ENCODE measurements at places on chromosomes 2 and 18. TPM values are rescaled to one million over a fixed set of nuclear protein-coding genes. Genes with fewer than 3 reads are reported as not detected.

Gene LAMA1
- 0.04 TPM for polyA plus RNA-seq

Gene EGR4
- not detected for polyA plus RNA-seq

DNA sequence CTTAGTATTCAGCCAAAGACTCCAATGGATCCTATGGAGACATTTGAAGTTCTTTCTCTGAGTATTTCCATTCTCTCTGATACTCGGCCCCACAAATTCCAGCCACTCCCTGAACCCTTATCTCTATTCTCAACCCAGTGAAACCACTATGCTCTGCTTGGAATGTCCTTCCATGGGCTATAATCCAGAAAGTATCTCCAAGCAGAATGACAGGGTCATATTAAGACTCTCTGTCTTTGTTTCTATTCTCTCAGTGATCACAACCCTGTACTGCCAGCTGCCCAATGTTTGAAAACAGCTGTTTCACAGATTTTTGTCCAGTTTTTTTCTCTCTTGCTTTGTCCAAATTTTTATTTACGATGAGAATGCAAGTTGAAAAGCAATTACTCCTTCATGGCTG is 21.9 kb downstream of the CHMP3 start:
- H3K27me3 ChIP-seq = no peaks in the 10 kb centered on the region
- no peaks in the 10 kb centered on the region for H3K36me3 ChIP-seq
- no peaks in the 10 kb centered on the region for H3K4me1 ChIP-seq
- no peak overlapping the region for H3K4me3 ChIP-seq

DNA sequence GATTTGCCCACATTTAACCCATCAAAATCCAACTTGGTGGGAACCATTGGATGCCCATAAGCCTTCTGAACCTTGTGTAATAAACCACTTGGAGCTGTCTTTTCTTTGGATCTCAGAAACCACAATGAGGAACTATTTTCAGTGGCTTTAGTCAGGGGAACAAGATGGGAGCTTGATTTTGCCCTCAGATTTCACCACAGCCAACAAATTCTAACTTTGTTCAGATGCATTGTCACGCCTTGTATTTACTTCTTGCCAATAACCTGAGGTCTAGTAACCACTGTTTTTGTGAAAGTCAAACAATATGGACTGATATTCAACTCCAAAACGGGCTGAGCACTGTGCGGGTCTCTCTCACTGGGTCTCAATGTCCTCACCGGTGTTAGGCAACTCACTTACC is 508.2 kb downstream of the TNS1 start:
- no peaks in the 10 kb centered on the region for H3K4me1 ChIP-seq
- H3K36me3 ChIP-seq = no peaks in the 10 kb centered on the region
- H3K27me3 ChIP-seq = no peaks in the 10 kb centered on the region
- no peak for DNase-seq
- H3K27ac ChIP-seq = no peak overlapping the region
- no peak overlapping the region for H3K4me3 ChIP-seq

Gene KIAA2012
- 0.03 TPM for polyA plus RNA-seq

GRCh38 chr2:158034198-158034866 is 67.3 kb upstream of the UPP2 start:
- H3K27ac ChIP-seq = no peak overlapping the region
- no peaks in the 10 kb centered on the region for H3K27me3 ChIP-seq
- DNase-seq = no peak
- H3K4me1 ChIP-seq = no peaks in the 10 kb centered on the region
- no peaks in the 10 kb centered on the region for H3K36me3 ChIP-seq

- H3K4me3 ChIP-seq = no peak overlapping the region
- no peaks in the 10 kb centered on the region for H3K4me1 ChIP-seq
- H3K27me3 ChIP-seq = no peaks in the 10 kb centered on the region
- DNase-seq = no peak
These were observed 20.1 kb upstream of the TTC39C start for GRCh38 chr18:23994361-23994902.

DNA sequence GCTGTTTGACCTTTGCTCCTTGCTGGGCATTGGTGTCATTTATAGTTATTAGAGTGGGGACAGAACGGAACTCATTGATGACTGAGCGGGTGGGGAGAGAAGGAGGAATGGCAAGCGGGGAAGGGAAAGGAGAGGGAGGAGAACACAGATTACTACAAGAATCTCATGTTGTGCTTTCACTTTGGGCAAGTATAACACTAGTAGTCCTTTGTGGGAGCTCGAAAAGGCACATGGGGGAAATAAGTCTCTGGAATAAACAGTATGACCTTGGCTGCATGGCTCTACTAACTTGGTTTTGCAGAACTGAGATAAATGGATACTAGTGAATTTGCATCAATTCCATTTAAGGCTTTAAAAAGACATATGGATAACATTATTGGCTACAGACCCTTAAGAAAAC is 161.7 kb upstream of the NABP1 start:
- no peaks in the 10 kb centered on the region for H3K27me3 ChIP-seq
- H3K4me3 ChIP-seq = no peak overlapping the region
- no peak overlapping the region for H3K27ac ChIP-seq
- H3K36me3 ChIP-seq = no peaks in the 10 kb centered on the region
- no peak for DNase-seq

GRCh38 chr2:68931799-68932198 is 20.9 kb downstream of the GKN2 start:
- H3K4me3 ChIP-seq = no peak overlapping the region
- H3K27me3 ChIP-seq = no peaks in the 10 kb centered on the region
- no peak overlapping the region for H3K27ac ChIP-seq
- H3K36me3 ChIP-seq = no peaks in the 10 kb centered on the region

Gene SYT4
- not detected for polyA plus RNA-seq

Gene MYO7B
- 0.61 TPM for polyA plus RNA-seq

All from psoas muscle (tissue), 8 donors.